Renal pelvis (tissue), 12 donors: ENCODE measurements at places on chromosomes 1 and 21. TPM values are rescaled to one million over a fixed set of nuclear protein-coding genes. Genes with fewer than 3 reads are reported as not detected.

GRCh38 chr1:171965777-171966176, 124.5 kb downstream of the DNM3 start:
- DNase-seq = no peak

GRCh38 chr1:30726236-30726635, 2.9 kb upstream of the MATN1 start:
- DNase-seq = no peak

The FAM78B gene
- polyA plus RNA-seq = 1.2 TPM

The LHX8 gene
- polyA plus RNA-seq = not detected

- DNase-seq = no peak
Observed at GRCh38 chr1:115644109-115644508, 2.3 kb downstream of the VANGL1 start.

DNA sequence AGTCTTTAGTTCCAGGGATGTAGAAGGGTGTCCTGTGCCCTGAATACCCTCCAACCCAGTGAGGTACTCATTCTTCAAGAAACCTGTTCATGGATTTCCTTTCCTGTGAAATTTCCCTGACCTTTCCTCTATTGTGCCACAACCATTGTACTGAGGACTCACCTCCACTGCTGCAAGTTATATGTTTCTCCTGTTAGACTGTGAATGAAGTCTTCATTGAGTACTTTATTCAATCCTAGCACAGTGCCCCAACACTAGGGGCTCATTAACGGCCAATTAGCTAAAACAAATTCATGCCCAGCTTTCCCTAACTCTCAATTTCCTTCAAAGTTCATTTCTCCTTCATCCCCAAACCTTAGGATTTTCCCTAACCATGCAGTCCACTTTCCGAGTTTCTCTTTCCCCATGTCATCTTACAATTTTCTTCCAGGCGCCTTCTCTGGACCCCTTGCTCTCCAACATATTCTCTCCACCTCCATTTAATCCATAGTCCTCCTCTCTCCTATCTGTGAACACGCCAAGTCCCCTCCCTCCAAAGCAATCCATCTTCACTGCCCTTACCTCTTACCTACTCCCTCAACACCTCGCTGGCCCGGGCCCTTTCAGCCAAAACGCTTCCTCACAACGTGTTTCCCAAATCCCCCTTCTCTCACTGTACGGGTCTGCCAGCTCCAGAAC, 1.3 kb downstream of the TRIM33 start:
- DNase-seq = no peak

DNA sequence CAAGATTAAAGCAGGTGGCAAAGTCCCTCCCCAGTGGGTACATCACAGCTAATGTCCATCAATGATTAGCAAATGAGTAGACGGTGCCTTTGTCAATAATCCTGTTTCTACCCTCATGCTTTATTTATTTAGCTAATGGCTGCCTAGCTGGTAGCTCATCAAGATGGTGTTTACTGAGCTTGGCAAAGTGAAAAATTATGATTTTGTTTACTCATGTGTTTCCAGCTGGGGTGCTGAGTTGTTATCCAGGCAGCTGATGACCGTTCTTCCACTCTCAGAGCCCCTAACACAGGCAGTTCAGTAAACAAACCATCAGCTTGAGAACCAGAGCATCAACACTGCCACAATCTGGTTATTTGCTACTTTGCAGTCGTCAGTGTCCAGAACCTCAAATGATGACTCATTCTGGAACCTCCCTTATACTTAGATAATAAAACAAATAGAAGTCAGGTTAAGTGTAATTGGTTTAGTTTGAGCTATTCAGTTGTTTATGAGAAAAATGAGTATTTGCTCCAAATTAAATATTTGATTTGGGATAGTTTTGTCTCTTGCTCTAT, 163.9 kb downstream of the ST6GALNAC5 start:
- DNase-seq = no peak

DNA sequence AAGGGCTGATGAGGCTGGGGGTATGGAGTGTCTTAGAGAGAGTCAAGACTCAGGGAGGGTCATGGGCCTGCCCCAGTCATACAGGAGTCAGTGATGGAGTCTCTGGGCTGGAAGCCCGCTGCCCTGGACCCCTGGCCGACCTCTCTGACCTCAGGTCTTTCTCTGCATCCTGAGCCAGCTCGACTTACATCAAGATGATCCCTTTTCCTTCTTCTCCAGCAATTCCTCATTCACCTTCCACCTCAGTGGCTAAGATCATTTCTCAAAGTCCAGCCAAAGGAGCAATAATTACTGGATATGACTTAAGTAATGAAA, 308.6 kb downstream of the MATN1 start:
- DNase-seq = no peak

DNA sequence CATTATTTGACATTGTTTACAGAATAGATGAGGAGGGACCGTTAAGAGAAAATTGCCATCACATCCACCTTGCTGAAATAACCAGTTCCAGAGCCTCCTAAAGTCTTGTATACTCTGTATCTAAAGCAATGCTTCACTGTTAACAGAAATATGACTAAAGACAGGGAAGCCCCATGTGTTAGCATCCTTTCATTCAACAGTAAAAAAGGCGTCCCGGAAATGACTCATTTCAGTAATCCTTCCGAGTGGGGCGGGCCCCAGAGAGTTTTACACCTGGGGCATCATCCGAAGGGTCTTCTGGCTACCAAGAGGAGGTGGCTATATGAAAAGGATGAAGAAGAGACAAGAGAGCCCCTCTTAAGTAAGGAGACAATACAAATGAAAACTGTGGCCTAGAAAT, 227.2 kb downstream of the SLC45A1 start:
- DNase-seq = no peak

The EPHB2 gene
- polyA plus RNA-seq = 14.4 TPM

GRCh38 chr1:194774535-194774934, 1588.1 kb upstream of the B3GALT2 start:
- DNase-seq = no peak

The CFHR5 gene
- not detected for polyA plus RNA-seq

- DNase-seq = no peak
Observed at GRCh38 chr21:45410865-45411809, 6.2 kb downstream of the COL18A1 start.

The FCAMR gene
- 10.5 TPM for polyA plus RNA-seq

DNA sequence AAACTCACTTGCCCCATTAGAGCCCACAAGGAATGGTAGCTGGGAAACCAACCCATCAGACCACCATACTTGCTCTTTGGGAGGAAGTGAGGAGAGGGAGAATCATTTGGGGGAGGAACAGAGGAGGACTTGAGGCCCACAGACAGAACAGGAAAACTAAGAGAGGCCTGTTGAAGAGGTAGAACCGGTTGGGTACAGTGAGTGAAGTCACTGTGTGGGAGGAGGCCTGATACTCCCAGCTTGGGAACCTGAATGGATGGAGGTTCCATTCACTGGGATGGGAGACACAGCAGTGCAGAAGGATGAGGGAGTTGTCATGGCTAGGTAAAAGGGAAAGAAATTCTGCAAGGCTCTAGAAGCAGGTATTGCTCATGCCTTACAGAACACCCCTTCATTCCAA, 63.4 kb upstream of the PSEN2 start:
- no peak for DNase-seq

DNA sequence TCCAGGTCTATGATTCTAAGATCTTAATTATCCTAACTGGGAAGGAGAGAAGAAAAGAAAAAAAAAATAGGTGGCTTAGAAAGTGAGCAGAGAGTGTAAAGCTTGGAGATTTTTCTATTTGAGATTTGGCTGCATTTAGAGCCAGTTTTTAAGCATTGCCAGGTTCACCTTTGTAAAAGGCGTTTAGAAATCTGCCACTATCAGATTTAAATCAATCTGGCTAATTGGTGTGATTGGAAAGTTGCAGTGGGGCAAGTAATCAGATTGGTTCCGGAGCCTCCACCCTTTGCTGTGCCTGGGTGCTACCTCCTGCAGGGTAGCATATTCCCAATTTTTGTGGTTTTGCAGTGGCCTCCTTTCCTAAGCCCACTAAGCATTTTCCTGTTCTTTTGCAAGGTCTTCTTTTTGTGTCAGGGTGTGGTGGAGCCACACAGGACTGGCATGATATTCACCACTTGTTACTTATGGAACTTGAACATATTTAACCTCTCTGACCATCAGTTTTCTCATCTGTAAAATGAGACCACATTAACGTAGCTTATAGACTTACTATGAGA, 48.5 kb upstream of the PPP2R5A start:
- DNase-seq = no peak

GRCh38 chr1:6984986-6985385, 199.7 kb downstream of the CAMTA1 start:
- DNase-seq = no peak
